ENCODE measurements at places on chromosomes 1 and 21.

GRCh38 chr1:31799895-31800673 is 15.7 kb downstream of the SPOCD1 start:
- no peak for DNase-seq

DNA sequence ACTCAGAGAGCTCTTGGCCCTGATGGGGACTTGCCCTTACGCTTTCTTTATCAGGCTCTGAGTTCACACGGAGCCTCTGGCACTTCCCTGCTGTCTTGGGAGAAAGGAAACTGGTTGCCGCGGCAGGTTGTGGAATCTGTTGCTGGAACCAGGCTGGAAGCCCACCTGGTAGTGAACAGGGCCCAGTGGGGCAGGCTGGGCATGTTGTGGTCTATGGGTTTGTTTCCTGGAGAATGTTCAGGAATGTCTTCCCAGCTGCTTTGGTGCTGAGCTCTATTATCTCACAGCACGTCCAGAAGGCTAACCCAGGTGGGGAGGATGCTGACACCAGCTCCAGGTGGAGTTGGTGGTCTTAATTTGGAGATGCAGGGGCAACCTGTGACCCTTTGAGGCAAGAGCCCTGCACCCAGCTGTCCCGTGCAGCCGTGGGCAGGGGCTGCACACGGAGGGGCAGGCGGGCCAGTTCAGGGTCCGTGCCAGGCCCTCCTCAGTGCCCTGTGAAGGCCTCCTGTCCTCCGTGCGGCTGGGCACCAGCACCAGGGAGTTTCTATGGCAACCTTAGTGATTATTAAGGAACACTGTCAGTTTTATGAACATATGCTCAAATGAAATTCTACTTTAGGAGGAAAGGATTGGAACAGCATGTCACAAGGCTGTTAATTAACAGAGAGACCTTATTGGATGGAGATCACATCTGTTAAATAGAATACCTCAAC is 33.3 kb upstream of the TDRD10 start:
- DNase-seq: no peak

DNA sequence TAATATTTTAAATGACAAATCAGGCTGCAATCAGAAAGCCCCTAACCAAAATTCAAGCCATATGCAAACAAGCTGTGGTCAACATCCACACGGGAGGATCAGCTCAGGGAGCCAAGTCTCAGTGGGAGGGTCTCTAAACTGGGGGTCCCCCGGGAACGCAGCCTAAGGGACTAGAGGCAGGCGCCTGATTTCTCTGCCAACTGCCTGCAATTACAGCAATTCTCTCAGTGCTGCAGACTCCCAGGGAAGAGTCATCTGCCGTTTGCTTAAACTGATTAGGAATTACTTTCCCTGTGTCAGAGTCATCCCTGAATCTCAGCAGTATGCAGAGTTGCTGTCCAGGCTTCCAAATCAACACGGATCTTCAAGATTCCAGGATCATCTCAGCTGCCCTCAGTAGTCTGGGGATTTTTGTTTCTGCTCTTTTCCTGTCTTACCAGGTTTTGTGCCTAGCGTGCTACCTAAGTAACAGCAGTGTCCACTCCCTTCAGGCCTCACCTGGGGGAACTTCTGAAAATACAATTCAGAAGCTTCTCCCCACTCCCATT is 247.8 kb downstream of the RRAGC start:
- DNase-seq: no peak

DNA sequence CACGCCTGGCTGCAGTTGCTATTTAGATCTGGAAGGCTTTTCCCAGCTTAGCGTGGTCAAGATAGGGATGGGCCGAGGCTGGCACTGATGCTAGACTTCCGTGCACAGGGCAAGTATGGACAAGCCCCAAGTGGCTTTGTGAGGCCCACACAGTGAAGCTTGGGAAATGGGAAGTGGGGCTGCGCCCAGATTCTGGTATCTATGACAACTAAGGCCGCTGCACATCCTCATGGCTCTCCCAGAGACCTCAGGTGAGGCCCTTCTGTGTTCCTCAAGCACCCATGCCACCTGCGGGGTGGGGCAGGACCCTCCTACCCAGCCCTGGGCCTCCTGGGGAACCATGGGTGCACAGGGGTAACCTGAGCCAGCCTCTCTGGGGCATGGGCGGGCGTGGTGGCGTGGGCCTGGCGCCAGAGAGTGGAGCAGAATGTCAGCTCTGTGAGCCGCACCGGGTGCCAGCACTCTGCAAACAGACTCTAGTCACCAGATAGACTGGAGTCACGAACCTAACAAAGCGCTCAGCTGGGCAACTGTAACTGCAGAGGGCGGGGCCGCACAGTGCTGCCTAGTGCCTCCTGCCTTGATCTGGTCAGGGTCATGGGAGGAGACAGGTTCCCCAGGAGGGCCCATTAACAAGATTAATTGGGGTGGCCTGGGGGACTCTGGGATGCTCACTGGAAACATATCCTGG is 46.4 kb downstream of the ELF3 start:
- DNase-seq: no peak

GRCh38 chr1:21072721-21073120 is 104.0 kb downstream of the EIF4G3 start:
- DNase-seq: no peak

DNA sequence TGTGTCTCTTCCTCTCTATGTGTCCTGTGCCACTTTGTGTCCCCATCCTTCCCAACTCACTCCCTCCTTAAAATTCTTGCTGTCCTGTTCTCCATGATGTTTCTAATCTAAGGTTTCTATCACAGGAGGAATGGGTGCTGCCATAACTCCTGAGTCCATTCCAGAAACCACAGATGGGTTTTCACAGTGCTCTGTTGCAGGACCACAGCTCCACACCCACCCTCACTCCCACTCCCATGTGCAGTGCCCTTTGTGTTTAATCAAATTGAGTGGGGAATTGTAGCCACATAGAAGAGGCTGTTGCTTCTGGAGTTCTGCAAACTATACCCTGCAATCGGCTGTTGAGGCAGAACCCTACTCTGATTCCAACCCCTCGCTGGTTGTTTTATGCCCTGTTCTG is 142.1 kb downstream of the SPATA46 start:
- DNase-seq: no peak

- no peak for DNase-seq
Measured at GRCh38 chr21:34330055-34330454, 33.8 kb upstream of the KCNE2 start.

- no peak for DNase-seq
Measured at GRCh38 chr1:209038316-209038715, 545.2 kb upstream of the CAMK1G start.

DNA sequence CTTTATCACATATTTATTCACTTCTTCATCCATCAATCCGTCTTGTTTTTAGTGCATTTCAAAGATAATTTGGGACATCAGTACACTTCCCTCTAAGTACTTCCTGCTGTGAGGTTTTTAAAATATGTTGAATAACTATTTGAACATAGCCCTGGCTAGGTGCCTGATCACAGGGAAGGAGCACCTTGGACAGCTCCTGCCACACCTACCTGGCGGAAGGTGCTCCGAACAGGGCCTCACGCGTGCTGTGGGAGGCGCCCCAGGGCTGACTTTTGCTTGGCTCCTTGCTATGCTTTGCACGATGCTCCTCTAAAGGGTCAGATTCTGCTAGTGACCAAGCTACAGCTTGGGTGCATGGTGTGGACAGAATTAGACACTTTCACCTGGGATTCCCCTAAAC is 4.9 kb upstream of the ATXN7L2 start:
- DNase-seq: no peak
